Hypothalamus (tissue), 51 donors: ENCODE measurements at places on chromosomes 7 and 10.
A peak's percentile ranks its signal among the peaks of the same experiment; 100 is the strongest.

GRCh38 chr10:122696687-122697086 lies 3.0 kb downstream of the C10orf120 start:
- no peak for DNase-seq

- no peak for DNase-seq
These were observed 484.5 kb downstream of the PLXDC2 start for GRCh38 chr10:20300735-20301134.

DNA sequence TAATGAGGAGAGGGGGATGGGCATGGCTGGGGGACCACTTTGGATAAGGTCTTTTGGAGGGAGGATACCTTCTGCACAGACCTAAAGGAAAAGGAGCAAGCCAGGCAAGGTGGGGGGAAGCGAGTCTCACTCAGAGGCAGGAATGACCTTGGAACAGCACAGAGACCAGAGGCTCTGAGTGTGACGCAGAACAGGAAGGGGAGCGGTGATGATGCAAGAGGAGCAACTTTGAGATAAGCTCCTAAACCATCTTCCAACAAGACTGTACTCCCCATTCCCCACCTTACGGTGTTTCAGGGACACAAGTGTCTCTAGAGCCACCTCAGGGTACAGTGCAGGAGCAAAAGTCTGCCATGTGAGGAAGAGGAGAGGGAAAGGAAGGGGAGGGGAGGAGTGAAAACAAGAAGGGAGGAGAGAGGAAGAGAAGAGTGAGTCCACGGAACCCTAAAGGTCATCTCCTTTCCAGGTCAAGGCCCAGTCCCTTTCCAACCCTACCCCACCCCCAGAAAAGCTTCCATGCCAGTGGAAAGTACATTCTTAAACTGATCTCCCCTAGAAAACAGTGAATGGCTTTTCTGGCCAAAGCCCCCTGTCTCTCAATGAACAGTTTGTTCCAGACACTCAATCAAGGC lies 54.1 kb downstream of the JAZF1 start:
- DNase-seq, result no peak

DNA sequence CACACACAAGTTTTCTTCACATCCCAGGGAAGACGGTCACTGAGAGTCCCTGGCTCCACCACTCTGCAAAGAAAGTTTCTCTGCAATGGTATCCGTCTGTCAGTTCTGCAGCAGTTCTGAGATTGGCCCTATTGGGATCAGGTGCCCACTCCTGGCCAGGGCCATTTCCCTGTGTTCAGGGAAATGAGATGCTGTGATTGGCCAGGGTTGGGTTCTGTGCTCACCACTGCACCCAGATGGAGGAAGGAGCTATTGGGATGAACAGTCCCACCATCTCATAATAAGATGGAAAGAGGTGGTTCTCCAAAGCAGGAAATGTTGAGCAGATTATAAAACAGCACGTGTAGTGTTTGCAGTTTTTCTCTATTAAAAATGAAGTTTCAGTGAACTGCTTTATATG lies 13.3 kb upstream of the PIP4K2A start:
- no peak for DNase-seq

- peak; percentile 26 for DNase-seq
These were observed 134.4 kb downstream of the ITGA8 start for GRCh38 chr10:15585303-15585715.

DNA sequence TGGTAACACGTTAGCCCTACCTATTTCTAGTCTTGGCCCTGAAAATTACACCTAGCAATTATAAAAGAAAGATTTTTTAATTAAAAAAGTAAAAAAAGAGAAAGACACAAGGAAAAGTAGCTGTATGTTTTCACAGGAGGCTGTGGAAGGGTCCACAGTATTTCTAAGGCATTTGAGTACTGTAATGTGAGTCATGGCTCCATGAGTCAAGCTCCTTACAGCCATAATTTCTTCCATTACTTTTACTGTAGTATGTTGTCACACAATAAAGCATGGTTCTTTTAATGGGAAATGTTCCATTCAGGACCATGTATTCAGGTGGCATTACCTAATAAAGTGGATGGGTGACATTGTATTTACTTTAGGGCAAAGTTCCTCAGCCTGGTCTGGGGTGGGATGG lies 113.4 kb downstream of the GPR37 start:
- DNase-seq, result no peak

GRCh38 chr10:69629897-69630650 lies at the start of gene FAM241B:
Gene FAM241B (plus strand): TSS chr10:69630247. CDS start chr10:69631744, 1,497 bp downstream.
- DNase-seq, result peak; percentile 40

DNA sequence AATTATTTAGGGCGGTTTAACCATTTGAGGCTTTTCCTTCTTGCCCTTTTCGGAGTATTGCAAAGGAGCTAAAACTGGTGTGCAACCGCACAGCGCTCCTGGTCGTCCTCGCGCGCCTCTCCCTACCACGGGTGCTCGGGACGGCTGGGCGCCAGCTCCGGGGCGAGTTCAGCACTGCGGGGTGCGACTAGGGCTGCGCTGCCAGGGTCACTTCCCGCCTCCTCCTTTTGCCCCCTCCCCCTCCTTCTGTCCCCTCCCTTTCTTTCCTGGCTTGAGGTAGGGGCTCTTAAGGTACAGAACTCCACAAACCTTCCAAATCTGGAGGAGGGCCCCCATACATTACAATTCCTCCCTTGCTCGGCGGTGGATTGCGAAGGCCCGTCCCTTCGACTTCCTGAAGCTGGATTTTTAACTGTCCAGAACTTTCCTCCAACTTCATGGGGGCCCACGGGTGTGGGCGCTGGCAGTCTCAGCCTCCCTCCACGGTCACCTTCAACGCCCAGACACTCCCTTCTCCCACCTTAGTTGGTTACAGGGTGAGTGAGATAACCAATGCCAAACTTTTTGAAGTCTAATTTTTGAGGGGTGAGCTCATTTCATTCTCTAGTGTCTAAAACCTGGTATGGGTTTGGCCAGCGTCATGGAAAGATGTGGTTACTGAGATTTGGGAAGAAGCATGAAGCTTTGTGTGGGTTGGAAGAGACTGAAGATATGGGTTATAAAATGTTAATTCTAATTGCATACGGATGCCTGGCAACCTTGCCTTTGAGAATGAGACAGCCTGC lies 3.1 kb downstream of the FZD1 start:
- DNase-seq, result no peak

DNA sequence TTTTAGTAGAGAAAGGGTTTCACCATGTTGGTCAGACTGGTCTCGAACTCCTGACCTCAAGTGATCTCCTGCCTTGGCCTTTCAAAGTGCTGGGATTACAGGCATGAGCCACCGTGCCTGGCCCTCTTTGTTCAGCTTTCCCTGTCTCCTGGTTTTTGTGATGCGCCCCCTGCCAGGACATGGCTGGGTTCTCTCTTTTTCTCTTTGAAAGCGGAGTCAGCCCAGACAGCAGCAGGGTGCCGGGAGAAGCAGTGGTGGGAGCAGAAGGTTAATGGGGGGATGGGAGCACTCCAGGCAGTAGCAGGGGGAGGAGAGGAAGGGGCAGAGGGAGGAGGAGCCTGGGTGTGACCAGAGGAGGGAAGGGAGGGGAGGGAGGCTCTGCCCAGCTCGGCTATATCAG lies 1.8 kb downstream of the MUC3A start:
- DNase-seq, result no peak

GRCh38 chr7:44194069-44194468 lies 4.8 kb upstream of the GCK start:
- no peak for DNase-seq

DNA sequence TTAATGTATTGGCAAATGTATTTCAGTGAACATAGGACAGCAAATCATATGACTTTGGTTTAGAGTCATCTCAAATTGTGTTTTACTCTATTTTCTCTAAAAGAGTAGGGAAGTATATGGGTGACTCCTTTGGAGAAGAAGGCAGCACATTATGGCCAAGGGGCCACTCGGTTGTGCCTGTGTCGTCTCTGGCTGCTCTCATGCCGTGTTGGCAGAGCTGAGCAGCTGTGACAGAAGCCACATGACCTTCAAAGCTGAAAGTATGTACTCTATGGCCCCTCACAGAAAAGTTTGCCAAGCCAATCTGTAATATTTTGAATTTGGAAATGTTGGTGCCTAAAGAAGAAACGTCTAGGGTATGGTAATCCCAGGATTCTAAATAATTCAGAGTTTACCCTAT lies 47.5 kb downstream of the TASOR2 start:
- DNase-seq, result no peak

DNA sequence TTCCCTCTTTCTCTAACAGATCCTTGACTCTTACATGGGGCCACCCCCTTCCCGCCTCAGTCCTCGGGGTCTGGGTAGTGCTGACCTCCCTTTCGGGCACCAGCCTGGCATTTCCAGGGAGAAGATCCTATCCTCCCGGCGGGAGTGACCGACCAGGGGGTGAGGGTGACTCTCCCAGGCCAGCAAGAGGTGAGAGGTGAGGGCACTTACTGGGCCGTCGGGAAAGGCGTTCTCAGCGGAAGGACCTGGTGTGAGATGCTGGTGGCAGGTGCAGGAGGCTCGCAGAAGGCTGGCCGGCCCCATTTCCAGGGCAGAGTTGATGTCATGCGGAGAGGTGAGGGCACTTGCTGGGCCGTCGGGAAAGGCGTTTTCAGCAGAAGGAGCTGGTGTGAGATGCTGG lies 4.2 kb upstream of the FOXL3 start:
- no peak for DNase-seq

DNA sequence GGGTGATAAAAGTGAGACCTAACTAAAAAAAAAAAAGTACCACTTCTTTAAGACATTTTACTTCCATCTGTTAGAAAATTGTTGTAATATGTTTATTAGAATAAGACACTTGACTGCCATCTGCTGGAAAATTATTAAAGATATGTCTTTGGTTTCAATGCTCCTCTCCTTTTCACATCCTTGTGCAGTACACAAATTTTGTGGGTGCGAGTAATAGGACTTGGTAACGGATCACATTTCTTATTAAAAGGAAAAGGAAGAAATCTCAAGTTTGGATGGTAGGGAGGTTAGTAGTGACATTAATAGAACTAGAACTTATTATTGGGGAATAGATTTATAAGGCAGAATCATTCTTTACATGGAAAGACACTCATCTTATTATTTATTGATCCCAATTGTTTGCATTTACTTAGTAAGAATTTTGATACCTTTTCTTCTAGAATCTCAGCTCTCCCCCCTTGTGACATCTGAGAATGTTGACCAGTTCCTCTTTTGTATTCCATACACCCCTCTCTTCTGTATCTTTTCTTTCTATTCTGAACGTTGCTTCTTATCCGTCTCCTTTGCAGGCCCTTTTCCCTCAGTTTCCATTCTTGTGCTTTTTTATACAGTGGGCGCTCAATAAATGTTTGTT lies 43.0 kb upstream of the RPA3 start:
- DNase-seq, result no peak

DNA sequence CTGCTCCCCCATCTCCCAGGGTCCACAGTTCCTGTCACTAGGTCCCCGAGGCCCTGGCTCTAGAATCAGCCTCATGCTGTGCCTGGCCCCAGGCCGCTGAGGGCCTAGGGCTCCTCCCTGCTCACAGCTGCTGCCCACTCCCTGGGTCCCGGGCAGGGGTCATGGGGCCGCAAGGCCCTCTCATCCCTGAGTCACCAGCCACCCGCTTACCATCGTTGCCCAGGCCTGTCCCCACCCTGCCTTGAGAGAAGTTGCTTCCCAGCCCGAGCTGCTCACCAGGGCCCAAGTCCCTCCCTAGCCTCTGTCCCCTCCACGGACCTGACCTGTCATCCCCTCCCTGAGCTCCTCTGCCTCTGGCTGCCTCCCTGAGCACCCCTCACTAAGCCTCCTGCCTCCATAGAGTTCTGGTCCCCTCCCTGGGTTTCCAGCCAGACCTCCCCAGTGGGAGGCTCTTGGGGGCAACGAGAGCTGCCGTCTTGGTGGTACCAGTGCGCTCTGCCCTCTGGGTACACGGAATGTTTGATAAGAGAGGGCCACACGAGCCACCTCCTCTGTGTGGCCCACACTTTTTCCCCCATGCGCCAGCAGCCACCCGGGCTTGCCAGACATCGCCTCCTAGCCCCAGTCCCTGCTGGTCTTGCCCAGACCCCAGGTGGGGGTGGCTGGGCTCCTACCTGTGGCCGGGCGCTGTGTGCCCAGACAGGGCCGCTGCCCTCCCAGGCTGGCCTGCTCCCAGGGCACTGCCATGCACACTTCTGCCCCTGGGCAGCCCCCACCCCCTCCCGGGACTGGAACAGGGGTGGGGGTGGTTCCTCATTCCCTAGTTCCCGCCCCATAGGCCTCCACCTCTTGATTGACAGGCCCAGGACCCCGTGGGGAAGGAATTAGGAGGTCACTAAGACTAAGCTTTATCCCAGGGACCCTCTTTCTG lies 21.3 kb downstream of the MLXIPL start:
- peak; percentile 26 for DNase-seq

- DNase-seq, result no peak
These were observed 577.7 kb upstream of the AUTS2 start for GRCh38 chr7:69020536-69020935.

DNA sequence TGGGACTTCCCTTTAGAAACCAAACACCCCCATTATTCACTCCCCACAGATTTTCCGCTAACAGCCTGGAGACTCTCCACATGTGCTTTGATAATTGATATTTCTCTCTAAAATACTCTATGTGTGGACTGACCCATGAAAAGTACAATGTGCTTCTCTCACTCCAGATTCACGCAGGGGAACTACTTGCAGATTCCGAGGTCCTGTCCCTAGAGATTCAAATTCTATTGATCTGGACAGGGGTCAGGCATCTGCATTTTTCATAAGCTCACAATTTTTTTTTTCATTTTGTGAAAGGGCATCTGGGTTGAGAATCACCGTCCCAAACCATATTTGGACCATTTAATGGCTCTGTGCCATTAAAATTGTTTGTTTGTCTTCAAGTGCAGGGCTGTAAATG lies 98.7 kb downstream of the CALCR start:
- no peak for DNase-seq

DNA sequence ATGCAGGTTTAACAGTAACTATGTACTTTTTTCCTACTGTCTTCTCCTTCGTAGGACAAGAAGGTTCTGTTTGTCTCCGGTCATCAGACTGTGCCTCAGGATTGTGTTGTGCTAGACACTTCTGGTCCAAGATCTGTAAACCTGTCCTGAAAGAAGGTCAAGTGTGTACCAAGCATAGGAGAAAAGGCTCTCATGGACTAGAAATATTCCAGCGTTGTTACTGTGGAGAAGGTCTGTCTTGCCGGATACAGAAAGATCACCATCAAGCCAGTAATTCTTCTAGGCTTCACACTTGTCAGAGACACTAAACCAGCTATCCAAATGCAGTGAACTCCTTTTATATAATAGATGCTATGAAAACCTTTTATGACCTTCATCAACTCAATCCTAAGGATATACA lies 2.4 kb downstream of the DKK1 start:
- no peak for DNase-seq

- DNase-seq, result no peak
These were observed 44.2 kb downstream of the PCLO start for GRCh38 chr7:83118347-83119025.

DNA sequence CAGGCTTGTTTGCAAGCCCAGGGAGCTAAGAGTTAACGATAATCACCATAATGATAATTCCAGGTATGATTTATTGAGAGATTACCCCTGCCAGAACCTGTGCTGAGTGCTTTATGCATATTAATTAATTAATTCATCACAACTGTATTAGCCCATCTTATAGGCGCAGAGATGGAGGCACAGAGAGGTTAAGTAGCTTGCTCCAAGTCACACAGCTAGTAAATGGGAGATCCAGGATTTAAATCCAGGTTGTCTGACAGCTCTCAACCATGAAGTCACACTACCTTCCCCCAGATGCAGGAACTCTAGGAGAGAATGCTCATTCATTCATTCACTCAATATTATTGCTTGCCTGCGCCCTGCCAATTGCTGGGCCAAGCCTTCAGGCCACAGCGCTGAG lies 84.5 kb downstream of the FAM241B start:
- DNase-seq, result no peak

- DNase-seq, result no peak
These were observed 166.0 kb downstream of the TSPAN12 start for GRCh38 chr7:120691915-120692314.
